ENCODE measurements at places on chromosomes 2 and 18.
A peak's percentile ranks its signal among the peaks of the same experiment; 100 is the strongest.

DNA sequence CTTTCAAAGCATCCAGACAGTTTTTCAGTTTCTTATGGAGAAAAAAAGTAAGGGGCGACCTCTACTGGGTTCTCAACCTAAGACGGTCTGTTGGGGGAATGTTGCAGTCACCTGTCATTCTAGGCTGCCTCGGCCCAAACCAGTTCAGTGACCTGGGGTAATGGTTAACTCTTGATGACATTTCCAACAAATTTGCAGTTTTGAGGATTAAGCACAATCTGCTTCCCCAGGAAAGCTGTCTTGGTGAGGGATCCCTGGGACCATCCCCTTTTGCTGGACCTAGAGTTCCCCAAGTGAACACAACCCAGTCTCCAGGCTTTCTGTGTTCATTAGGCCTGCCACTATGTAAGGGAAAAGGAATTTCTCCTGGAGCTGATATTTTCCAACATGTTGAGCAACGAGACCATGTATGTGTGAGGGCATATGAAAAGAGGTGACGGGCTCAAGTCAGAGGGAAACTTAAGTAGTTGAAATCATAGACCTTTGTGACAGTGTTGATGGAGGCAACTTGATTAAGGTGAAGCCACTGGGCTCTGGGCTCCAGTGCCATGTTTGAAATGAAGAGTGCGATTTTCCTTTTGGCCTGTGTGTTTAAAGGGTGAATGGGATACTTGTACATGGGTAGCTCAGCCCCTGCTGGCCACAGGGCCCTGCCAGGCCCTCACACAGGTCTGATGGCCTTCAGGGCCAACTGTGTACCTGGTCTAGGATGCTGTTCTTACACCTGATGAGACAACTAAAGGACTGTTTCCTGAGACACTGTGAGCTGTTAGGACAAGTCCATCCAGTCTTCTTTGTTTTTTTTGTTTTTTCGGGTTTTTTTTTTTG lies 27.0 kb downstream of the FOSL2 start:
- no peak for DNase-seq

DNA sequence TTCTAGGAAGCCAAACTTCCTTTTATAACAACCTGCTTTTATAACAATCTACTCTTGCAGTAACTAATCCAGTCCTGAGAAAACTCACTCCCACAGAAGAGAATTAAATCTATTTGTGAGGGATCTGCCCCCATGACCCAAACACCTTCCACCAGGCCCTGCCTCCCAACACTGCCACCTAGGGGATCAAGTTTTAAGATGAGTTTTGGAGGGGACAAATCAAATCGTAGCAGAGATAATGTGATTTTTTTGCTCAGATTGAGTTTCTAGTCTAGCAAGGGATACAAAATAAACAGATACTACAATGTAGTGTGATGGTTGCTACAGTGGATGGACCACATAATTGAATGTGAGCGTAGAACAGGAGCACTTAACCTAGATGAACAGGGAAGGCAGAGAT lies 52.2 kb downstream of the NCOA1 start:
- no peak for DNase-seq

DNA sequence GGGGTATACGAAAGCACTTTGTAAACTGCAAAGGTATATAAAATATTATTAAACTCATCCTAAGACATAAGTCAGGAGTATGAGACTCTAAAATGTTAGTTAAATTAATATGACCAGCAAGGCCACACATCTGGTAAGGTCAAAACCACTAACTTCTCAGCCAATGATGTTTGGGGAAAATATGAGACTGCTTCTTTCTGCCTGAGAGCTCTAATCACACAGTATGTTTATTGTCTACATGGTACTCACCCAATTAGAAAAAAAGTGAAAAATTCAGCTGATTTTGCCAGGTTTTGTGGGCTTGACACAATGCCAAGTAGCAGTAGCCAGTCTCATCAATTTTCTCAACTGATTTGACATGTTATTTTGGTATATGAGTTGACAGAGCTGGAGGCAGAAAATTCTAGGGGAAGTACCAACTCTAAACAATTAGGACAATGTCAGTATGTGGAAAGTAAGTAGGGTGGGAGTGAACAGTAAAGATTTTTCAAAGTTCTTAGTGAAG lies 87.3 kb downstream of the ALK start:
- no peak for DNase-seq

DNA sequence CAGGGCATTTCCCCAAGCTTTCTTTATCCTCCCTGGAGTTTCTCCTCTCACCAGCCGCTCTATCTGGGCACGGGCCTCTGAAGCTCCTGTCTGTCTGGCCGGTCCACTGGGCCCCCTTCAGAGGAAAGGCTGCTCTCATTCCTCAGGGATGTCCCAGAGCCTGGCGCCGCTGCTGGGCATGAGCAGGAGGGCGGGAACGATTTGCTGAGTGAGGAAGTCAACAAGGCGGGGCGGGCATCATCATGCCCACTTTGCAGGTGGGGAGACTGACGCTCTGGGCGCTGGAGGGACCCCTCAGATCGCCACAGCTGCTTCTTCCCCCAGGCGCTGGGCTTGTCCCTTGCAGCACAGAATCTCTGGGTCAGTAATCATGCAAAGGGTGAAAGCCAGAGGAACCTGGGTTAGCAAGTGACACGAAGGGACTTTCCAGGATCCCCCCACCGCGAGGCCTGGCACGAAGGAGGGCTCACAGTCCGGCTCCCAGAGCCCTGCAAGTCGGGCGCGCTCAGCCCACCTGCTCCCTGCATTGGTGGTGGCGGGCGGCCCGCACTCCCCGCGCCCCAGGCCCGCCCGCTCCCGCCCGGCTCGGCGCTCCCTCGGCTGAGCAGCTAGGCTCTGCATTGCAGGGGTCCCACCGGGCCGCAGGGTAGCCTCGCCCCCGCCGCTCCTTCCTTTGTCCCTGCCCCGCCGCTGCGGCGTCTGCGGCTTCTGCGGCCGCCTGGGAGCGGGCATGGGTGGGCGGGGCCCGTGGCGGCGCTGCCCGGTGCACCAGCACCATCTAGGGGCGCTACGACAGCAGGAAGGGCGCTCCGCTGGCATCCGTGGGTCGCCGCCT lies 157.8 kb downstream of the CYRIA start:
- peak; percentile 19 for DNase-seq

DNA sequence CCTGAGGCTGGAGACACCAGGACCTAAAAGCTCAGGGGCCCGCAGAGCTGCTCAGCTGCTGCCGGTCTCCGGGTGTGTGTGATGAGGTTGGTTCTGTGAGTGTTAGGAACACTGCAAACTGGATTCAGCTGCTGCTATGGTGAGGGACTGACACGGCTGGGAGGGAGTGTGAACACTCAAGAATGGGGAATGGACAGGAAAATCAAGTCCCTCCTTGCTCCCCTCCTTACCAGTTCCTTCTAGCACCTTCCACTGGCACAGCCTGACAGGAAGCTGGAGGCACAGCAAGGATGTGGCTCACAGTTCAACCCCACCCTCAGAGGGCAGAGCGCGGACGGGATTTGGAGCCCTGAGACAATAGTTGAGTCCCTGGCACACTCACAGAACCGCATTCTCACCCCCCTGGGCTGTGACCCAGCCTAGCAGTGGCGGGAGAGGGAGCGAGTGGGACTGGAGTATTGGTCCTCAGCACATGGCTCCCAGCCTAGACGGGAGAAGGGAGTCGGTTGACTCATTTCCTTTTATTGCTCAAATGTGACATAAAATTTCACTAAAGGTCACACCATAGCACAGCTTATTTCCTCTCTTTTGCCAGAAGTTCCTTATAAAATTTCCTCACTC lies 42.5 kb downstream of the LRRC30 start:
- peak; percentile 66 for DNase-seq

- DNase-seq, result no peak
Measured at GRCh38 chr18:4125627-4126230, 329.4 kb downstream of the DLGAP1 start.

DNA sequence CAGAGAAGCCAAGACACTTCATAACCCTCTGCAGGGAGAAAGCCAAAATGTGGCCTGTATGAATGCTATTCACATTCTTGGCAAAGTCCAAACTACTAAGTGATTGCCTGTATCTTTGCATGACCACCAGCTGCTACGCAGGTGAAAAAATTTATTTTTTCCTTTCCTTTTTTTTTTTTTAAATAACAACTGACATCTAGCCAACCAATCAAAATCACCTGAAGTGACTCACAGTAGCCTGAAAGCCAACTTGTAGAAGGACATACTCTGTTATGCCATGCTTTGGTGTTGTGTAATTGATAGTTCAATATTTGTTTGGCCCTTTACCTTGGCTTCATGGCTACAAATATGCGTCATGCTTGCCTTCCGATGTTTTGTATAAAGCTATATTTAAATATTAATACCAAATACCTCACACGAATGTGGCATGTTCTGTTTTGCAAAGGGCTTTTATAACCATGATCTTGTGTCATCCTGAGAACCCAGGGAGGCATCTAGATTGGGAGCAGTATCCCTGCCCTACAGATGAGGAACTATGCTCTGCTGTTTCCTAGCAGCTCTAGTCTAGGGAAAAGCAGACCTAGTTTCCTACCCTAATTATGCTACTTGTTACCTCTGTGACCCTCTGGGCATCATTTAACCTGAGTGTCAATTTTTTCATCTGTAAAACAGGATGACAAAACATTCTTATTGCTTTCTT lies 102.1 kb downstream of the MYOM1 start:
- DNase-seq, result no peak

DNA sequence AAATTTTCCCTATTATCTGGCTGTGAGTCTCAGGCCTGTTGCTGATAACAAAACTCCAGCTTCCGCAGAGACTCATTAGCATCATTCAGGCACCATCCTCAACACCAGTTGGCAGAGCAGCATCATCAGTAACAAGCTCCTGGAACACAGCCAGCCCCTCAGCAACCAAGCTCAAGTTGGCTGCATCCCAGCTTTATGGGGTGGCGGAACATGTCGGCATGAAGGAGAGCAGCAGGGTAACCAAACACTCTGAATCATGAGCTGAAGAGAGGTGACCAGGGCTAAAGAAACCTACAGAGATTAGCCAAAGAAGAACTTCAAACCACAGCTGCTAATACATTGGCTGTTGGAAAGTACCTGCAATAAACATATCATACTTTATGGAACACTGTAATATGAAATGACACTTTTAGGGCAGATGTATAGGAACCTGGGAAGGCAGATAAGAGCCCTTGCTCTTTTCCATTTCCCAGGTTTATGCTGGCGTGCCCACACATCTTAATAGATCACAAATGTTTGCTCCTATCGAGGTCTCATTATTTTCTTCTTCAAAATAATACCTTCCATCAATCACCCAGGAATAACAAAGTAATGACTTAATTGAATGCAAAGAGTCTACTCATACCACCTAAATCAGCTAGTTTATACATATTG lies 63.8 kb downstream of the PDE11A start:
- peak; percentile 68 for DNase-seq

DNA sequence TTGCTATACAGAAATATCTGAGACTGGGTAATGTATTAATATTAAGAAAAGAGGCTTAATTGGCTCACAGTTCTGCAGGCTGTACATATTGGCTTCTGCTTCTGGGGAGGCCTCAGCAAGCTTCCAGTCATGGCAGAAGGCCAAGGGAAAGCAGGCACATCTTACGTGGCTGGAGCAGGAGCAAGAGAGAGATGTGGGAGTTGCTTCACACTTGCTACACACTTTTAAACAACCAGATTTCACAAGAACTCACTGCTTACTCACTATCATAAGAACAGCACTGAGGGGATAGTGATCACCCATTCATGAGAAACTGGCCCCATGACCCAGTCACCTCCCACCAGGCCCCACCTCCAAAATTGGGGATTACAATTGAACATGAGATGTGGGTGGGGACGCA lies 50.6 kb downstream of the MAPRE2 start:
- no peak for DNase-seq

GRCh38 chr2:69625078-69625795 lies 18.3 kb downstream of the AAK1 start:
- DNase-seq, result no peak

GRCh38 chr2:225002656-225003045 lies 39.6 kb downstream of the DOCK10 start:
- DNase-seq, result no peak

- DNase-seq, result no peak
Measured at GRCh38 chr2:10765914-10766313, 44.5 kb downstream of the ATP6V1C2 start.

DNA sequence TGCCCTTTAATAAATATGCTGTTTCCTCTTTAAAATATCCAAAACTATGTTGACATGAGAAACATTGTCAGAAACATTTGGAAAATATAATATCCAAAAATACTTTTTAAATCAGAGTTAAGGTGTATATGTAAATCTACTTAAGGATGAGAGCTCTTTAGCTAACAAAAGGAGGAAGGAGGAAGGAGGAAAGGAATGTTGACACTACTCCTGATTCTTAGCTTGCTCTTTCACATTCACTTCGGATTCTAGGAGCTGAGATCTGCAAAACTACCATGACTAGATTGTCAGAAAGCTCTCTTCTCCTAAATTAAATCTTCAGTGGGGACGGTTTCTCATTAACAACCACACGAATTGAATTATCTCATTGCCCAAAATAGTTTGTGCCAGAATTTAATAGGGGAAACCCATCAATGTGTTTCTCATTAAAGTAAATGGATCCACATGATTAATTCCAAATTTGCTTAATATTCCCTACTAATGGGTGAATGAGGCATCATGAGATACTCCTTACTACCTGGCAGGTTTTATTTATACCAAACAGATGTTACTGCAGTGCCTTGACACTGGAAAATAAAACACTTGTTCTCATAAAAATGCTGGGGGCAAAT lies 509.1 kb downstream of the MBD2 start:
- no peak for DNase-seq

- DNase-seq, result peak; percentile 72
Measured at GRCh38 chr2:52933878-52934277, 833.7 kb upstream of the CHAC2 start.

DNA sequence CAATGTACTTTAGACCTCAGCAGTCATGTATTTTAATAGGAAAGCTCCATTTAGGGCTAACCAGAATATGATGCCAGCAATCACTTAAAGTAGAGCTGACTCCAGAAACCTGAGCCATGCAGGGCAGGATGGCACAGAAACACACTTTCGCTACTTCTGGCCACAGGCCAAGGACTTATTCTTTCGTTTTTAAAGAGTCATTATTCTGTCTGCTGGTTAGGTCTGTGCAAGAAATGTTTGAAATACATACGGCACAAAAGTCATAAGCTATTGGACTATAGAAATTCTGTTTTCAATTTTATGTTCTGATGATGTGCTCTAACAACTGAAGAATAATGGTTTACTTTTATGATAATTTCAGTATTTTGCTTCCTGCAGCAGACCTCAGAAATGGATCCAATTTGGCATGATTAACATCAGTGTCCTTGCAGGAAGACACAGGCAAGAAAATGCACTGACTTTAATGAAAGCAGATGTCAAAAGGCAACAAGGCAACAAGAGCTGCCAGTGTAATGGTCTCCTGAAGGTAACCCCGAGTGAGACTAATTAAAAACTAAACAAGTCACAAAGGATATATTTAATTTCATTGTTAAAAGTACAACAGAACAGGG lies 114.4 kb upstream of the CHRNA1 start:
- peak; percentile 56 for DNase-seq

GRCh38 chr2:22904126-22904684 lies 480.8 kb upstream of the KLHL29 start:
- peak; percentile 8 for DNase-seq

DNA sequence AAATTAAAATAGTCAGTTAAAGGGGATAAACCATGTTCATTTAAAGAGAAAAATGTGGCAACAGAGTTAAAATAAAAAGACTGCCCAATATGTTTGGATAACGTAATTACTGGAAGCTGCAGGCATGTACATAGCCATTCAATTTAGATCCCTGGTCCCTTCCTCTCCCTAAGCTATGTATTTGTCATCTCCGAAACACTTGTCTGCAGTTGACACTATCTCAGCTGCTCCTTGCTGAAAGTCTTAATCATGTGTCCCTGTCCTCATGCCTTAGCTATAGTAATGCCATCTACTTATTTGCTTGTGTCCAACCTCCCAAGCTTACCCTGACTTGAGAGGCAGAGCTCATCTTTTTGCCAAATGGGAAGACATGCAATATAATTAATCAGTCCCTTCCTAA lies 173.8 kb upstream of the REV1 start:
- no peak for DNase-seq

All from fibroblast of skin of back (primary cell).